ENCODE measurements at places on chromosomes 2 and 18.

GRCh38 chr2:214019973-214020345 is 390.9 kb upstream of the VWC2L start:
- no peak overlapping the region for H3K27ac ChIP-seq
- H3K27me3 ChIP-seq, result no peaks in the 10 kb centered on the region
- DNase-seq, result no peak

GRCh38 chr2:110741491-110741980 is 9.2 kb downstream of the ACOXL start:
- H3K4me1 ChIP-seq, result peaks cover 7% of the 10 kb centered on the region
- H3K36me3 ChIP-seq, result no peaks in the 10 kb centered on the region
- H3K4me3 ChIP-seq, result no peak overlapping the region
- no peak overlapping the region for H3K27ac ChIP-seq
- no peak for DNase-seq

DNA sequence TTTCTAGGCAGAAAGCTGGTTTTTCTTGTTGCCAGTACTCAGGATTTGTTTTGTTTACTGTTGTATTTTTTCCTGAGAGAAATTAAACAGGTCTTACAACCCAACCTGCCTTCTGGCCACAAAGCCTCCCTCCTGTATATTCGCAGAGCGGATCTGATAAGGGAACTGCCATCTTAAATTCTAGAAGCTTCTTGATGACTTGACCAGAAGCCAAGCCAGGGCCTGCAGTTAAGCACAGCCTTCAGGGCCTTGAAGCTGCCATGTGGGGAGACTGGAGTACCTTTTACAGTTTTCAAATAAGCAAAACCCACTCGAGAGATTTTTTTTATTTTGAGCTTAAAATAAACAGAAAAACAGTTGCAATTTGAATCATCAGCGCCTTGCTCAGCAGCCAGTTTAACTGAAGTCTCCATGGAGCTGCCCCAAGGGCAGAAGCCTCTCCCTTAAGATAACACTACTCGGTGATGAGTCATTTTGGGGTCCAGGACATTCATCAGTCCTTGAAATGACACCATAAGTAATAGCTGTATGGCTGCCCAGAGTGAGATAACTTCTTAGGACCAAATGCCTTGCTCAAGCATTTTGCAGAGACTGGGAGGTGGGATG is 51.5 kb upstream of the PHLPP1 start:
- no peak for DNase-seq
- no peak overlapping the region for H3K27ac ChIP-seq
- H3K4me1 ChIP-seq, result no peaks in the 10 kb centered on the region
- H3K36me3 ChIP-seq, result no peaks in the 10 kb centered on the region

- no peaks in the 10 kb centered on the region for H3K27me3 ChIP-seq
- no peaks in the 10 kb centered on the region for H3K36me3 ChIP-seq
- H3K4me1 ChIP-seq, result no peaks in the 10 kb centered on the region
- no peak overlapping the region for H3K27ac ChIP-seq
- DNase-seq, result no peak
- no peak overlapping the region for H3K4me3 ChIP-seq
These were observed 59.8 kb downstream of the MCFD2 start for GRCh38 chr2:46855805-46856204.

GRCh38 chr2:39615675-39616074 is 50.0 kb upstream of the TMEM178A start:
- H3K36me3 ChIP-seq, result no peaks in the 10 kb centered on the region
- H3K27me3 ChIP-seq, result peaks cover 21% of the 10 kb centered on the region
- DNase-seq, result no peak
- H3K4me3 ChIP-seq, result no peak overlapping the region
- H3K27ac ChIP-seq, result no peak overlapping the region

DNA sequence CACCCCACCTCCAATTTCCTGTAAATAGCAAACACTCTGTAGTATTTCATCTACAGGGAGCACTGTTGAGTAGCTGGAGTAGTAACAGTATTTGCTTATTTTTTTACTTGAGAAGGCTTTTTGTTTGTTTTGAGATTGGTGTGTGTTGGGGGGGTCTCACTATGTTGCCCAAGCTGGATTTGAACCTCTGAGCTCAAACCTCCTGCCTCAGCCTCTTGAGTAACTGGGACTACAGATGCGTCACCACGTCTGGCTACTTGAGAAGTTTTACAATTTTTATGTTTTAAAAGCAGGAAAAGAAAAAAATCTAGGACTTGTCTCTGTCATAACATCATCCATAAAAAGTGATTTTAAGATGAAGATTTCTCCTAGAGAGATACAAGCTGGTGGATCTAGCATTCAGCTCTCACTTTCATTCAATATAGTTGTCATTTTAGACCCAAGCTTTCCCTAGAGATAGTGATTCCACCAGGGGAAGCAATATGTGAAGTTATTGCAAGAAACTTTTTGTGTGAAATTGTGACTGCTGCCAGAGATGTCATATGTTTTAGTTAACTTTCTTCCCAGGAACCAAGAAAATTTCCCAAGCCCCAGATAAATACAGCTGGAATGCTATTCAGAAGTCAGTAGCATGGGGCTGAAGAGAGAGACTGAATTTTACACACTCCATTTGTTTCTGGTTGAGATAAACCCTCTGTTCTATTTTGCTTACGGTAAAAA is 60.2 kb upstream of the MAP4K3 start:
- H3K36me3 ChIP-seq, result no peaks in the 10 kb centered on the region
- H3K27ac ChIP-seq, result no peak overlapping the region
- DNase-seq, result no peak
- H3K4me3 ChIP-seq, result no peak overlapping the region
- peaks cover 12% of the 10 kb centered on the region for H3K27me3 ChIP-seq
- H3K4me1 ChIP-seq, result peaks cover 7% of the 10 kb centered on the region

- H3K27me3 ChIP-seq, result no peaks in the 10 kb centered on the region
- H3K36me3 ChIP-seq, result no peaks in the 10 kb centered on the region
- H3K27ac ChIP-seq, result no peak overlapping the region
- no peak for DNase-seq
- no peaks in the 10 kb centered on the region for H3K4me1 ChIP-seq
These were observed 487.3 kb upstream of the DCC start for GRCh38 chr18:51852681-51853080.

DNA sequence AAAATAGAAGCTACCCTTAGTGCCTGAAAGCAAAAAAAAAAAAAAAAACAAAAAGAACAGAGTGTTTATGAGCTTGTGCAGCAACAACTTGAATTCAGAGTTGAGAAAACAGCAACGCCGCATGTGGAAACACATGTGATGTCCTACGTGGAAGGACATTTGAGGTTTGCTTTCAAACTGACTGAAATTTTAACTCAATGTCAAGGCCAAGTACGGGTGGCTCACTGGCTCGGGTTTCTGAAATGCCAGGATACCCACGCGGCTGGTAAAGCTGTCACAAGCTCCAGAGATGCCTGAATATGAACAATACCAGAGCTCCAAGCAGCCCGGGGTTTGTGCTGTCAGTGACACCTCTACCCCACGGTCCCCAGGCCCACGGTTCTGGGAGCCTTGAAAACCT is 72.2 kb upstream of the THOC1 start:
- DNase-seq, result no peak
- H3K36me3 ChIP-seq, result no peaks in the 10 kb centered on the region

DNA sequence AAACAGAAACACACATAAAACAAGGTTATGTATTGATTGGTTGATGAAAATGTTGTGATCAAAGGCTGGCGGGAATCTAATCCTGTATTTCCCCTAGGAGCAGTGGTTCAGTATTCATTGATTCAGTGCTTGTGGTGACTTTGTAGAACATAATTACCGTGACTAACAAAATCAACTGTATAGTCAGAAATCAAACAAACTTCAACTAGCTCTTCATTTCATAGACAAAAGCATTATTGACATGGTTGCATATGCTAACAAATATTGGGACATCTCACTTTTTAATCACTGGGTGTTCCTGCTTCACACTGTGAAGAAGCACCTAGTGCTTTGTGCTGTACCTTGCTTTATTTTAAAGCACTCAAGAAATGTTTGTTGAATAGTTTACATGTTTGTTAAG is 41.4 kb downstream of the USP14 start:
- no peak overlapping the region for H3K4me3 ChIP-seq
- no peaks in the 10 kb centered on the region for H3K27me3 ChIP-seq
- no peak overlapping the region for H3K27ac ChIP-seq
- peaks cover 25% of the 10 kb centered on the region for H3K36me3 ChIP-seq
- no peak for DNase-seq

GRCh38 chr2:105834931-105835330 is 90.2 kb downstream of the NCK2 start:
- no peak for DNase-seq
- peaks cover 29% of the 10 kb centered on the region for H3K36me3 ChIP-seq
- no peaks in the 10 kb centered on the region for H3K27me3 ChIP-seq
- H3K4me1 ChIP-seq, result peaks cover 64% of the 10 kb centered on the region

- H3K4me1 ChIP-seq, result no peaks in the 10 kb centered on the region
- peaks cover 9% of the 10 kb centered on the region for H3K27me3 ChIP-seq
- no peak for DNase-seq
- H3K4me3 ChIP-seq, result no peak overlapping the region
These were observed 81.4 kb upstream of the GATA6 start for GRCh38 chr18:22088029-22088428.

- H3K27ac ChIP-seq, result no peak overlapping the region
- no peak overlapping the region for H3K4me3 ChIP-seq
These were observed 291.9 kb downstream of the ALK start for GRCh38 chr2:29629495-29629894.

GRCh38 chr2:229856413-229856812 is 65.4 kb downstream of the TRIP12 start:
- H3K36me3 ChIP-seq, result peaks cover 14% of the 10 kb centered on the region
- H3K4me1 ChIP-seq, result peaks cover 37% of the 10 kb centered on the region
- H3K27me3 ChIP-seq, result no peaks in the 10 kb centered on the region
- no peak for DNase-seq

- no peak overlapping the region for H3K4me3 ChIP-seq
- H3K27ac ChIP-seq, result no peak overlapping the region
- DNase-seq, result no peak
- no peaks in the 10 kb centered on the region for H3K4me1 ChIP-seq
These were observed 173.6 kb downstream of the ADCYAP1 start for GRCh38 chr18:1078301-1078700.

DNA sequence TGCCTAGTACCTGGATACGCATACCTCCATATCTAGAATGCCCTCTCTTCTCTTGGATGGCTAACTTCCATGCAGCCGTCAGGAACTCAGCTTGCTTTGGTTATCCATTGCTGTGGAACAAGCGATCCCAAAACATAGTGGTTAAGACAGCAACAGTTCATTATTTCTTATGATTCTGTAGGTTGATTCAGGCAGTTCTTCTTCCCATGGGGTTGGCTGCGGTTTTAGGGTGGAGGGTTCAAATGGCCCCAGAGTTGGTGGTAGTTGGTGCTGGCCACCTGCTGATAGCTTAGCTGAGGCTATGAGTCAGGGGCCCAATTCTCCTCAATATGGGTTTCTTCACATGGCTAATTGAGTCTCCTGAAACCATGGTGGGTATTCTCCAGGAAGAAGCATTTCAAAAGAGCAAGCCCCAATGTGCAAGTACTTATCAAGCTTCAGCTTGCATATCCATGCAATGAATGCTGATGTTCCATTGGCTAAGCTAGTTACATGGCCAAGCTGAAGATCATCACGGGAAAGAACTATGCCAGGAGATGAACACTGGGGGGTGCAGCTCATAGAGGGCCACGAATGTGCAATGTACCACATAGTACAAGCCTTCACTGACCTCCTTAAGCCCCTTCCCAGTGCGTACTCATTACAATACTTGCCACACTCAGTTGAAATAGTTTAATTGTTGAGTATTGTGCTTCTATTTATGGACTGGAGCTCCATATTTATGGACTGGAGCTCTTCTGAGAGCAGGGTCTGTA is 10.0 kb upstream of the RHOB start:
- H3K27ac ChIP-seq, result no peak overlapping the region
- no peak overlapping the region for H3K4me3 ChIP-seq
- no peak for DNase-seq
- H3K4me1 ChIP-seq, result no peaks in the 10 kb centered on the region
- H3K36me3 ChIP-seq, result no peaks in the 10 kb centered on the region

GRCh38 chr2:203909261-203909967 is 27.1 kb upstream of the ICOS start:
- H3K4me3 ChIP-seq, result peak overlapping the region; percentile 21
- peaks cover 10% of the 10 kb centered on the region for H3K4me1 ChIP-seq
- peaks cover 5% of the 10 kb centered on the region for H3K36me3 ChIP-seq
- peaks cover 7% of the 10 kb centered on the region for H3K27me3 ChIP-seq

DNA sequence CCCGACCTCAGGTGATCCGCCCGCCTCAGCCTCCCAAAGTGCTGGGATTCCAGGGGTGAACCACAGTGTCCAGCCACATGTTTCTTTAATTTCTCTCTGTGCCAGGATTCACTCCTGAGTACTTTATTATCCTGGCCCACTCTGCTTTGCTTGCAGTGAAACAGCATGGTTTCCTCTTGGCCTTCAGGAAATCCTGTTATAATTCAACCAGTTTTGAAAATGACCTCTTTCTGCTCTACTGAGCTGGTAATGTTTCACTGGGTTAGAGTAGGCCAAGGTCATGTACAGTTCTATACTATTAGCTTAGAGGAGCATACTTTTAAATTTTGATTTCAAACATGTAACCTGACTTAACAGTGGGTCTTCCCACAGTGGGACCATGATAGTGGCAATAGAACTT is 90.6 kb upstream of the PELI1 start:
- H3K27ac ChIP-seq, result no peak overlapping the region
- H3K4me3 ChIP-seq, result no peak overlapping the region
- no peaks in the 10 kb centered on the region for H3K36me3 ChIP-seq

DNA sequence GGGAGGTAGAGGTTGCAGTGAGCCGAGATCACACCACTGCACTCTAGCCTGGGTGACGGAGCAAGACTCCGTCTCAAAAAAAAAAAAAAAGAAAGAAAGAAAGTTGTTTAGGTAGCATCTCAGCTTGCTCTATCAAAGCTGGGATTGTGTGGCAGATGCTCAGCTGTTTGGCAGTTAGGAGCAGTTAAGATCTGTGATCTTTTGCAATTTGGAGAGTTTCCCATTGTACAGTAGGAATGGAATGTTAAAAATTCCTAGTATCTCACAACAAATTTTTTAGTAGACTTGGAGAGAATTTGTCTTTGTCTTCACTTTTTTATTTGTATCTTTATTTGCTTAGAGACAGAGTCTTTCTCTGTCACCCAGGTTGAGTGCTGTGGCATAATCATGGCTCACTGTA is 122.9 kb upstream of the UNC80 start:
- H3K4me3 ChIP-seq, result no peak overlapping the region
- no peak for DNase-seq
- no peaks in the 10 kb centered on the region for H3K27me3 ChIP-seq
- H3K4me1 ChIP-seq, result no peaks in the 10 kb centered on the region

GRCh38 chr2:122481244-122481622 is 725.8 kb downstream of the TSN start:
- no peaks in the 10 kb centered on the region for H3K36me3 ChIP-seq
- H3K27me3 ChIP-seq, result no peaks in the 10 kb centered on the region
- H3K27ac ChIP-seq, result no peak overlapping the region
- no peak overlapping the region for H3K4me3 ChIP-seq
- H3K4me1 ChIP-seq, result no peaks in the 10 kb centered on the region
- DNase-seq, result no peak

GRCh38 chr18:65415098-65415497 is 335.7 kb upstream of the CDH7 start:
- no peak overlapping the region for H3K4me3 ChIP-seq
- no peak overlapping the region for H3K27ac ChIP-seq
- no peak for DNase-seq
- no peaks in the 10 kb centered on the region for H3K27me3 ChIP-seq
- H3K4me1 ChIP-seq, result no peaks in the 10 kb centered on the region

All from natural killer cell treated with Interleukin-12 subunit alpha and Interleukin-12 subunit beta and Interleukin-15 and Interleukin-18, amount 100 ng/mL, for 72 hours (primary cell).